Activated naive CD4-positive, alpha-beta T cell treated with anti-CD3 and anti-CD28 coated beads, Interleukin-2, amount 10 ng/mL, durations not matched to agents 7 days and 5 days (primary cell): ENCODE measurements at places on chromosomes 6 and 20.

DNA sequence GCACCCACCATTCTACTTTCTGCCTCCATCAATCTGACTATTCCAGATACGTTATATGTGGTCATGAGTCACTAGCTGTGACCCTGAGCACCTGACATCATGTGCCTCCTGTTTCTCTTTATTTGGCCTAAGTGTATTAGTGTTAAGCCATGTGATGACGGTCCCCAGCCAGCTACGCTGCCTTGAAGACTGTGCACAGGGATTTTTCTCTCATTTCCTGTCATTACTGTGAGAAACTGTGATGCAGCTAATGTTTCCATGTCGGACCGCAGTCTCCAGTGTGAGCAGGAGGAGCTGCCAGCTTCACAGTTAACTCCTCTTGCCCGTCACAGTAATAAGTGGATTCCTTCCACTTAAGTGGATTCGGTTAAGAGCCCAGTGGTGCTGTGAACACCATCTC lies 9.9 kb upstream of the SPATS1 start:
- H3K4me3 ChIP-seq, result no peak overlapping the region
- DNase-seq, result no peak
- H3K27ac ChIP-seq, result no peak overlapping the region
- no peaks in the 10 kb centered on the region for H3K36me3 ChIP-seq
- H3K27me3 ChIP-seq, result peaks cover 30% of the 10 kb centered on the region

DNA sequence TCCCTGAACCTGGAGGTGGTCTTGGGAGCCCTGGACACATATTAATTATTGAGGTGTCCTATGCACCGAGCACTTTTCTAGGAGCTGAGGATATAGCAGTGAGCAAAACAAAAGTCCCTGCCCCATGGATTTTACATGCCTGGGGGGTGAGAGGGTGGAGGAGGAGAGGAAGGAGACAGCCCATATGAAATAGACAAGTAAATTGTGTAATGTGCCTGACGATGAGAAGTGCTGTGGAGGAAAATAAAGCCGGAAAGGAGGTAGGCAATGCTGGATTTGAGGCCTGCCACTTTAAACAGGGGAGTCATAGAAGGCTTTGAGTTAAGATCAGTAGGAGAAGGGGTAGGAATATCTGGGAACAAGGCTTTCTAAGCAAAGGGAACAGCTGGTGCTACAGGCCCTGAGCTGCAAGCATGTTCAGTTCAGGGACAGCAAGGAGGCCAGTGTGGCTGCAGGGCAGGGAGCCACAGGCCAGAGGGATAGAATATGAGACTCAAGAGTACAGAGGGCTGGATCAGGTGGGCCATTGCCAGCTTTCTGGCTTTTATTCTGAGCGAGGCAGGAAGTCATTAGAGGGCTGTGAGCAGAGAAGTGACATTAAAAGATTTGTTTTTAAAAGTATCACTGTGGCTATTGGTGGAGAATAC lies 19.1 kb upstream of the MYLIP start:
- no peaks in the 10 kb centered on the region for H3K27me3 ChIP-seq
- no peaks in the 10 kb centered on the region for H3K4me1 ChIP-seq
- H3K4me3 ChIP-seq, result no peak overlapping the region
- no peaks in the 10 kb centered on the region for H3K36me3 ChIP-seq
- no peak overlapping the region for H3K27ac ChIP-seq

DNA sequence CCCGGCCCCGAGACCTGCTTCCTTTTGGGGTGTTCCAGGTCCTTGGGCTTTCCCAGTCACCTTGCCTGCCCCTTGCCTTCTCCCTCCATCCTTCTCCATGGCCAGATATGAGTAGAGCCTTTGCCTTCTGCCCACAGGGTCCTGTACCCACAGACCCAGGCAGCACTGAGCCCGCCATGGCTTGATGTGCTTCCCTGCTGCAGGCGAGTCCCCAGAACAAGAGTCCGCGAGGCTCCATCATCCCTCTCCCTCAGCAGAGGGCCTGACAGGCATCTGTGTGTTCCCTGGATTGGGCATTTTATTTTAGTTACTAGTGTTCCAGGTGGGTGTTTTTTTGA lies 21.9 kb downstream of the PYGB start:
- no peaks in the 10 kb centered on the region for H3K27me3 ChIP-seq
- no peak overlapping the region for H3K27ac ChIP-seq
- H3K4me1 ChIP-seq, result no peaks in the 10 kb centered on the region
- peaks cover 14% of the 10 kb centered on the region for H3K36me3 ChIP-seq
- H3K4me3 ChIP-seq, result no peak overlapping the region

GRCh38 chr6:22401932-22402331 lies 105.1 kb upstream of the PRL start:
- H3K36me3 ChIP-seq, result no peaks in the 10 kb centered on the region
- H3K27ac ChIP-seq, result no peak overlapping the region
- no peaks in the 10 kb centered on the region for H3K4me1 ChIP-seq

- H3K36me3 ChIP-seq, result no peaks in the 10 kb centered on the region
- no peaks in the 10 kb centered on the region for H3K27me3 ChIP-seq
- H3K4me3 ChIP-seq, result no peak overlapping the region
- DNase-seq, result no peak
- H3K4me1 ChIP-seq, result no peaks in the 10 kb centered on the region
These were observed 326.1 kb upstream of the ARID1B start for GRCh38 chr6:156451088-156451487.

DNA sequence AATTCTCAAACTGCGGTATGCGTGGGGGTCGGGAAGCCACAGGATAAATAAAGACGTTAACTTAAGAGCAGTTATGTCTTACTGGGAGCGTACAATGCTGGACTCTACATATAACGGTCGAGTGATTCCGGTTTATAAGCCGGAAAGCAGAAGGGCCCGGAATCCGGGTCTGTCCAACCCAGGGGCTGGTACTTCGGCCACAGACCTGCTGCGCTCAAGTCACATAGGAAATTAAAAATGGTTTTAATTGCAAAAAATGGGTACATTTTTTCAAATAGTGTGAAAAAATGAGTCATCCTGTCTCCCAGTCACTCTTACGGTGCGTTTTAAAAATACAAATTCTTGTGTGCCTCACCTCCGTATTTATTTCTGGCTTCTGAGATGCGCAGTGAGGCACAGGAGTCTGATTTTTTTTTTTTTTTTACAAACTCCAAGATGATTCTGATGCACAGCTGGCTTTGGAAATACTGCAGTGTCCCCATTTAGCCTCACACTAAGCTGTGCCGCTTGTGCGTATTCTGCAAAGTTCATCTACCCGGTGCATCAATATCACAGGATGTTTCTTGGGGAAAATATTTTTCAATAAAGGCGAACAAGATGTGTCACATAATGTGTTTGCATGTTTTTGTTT lies 1.0 kb downstream of the PCIF1 start:
- no peaks in the 10 kb centered on the region for H3K27me3 ChIP-seq
- peaks cover 34% of the 10 kb centered on the region for H3K36me3 ChIP-seq
- DNase-seq, result no peak

GRCh38 chr6:25670208-25670607 lies 18.2 kb downstream of the SCGN start:
- no peak overlapping the region for H3K4me3 ChIP-seq
- H3K4me1 ChIP-seq, result no peaks in the 10 kb centered on the region
- no peak overlapping the region for H3K27ac ChIP-seq

DNA sequence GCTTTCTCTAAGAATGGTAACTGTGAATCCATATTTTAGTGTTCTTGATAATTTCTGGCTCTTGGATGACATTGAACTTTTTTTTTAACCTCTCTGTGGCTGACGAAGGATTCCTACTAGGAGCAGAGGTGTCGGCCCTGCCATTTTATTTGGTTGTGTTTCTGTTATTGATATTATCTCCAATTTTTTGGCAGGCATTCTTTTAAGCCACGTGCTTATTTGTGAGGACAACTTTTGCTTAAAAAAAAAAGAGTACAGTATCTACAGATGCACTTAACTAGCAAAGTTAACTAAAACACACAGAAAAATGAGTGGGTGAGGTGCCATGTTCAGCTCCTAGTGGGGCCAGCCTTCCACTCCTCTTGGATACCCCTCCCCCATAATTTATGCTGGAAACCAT lies 1.1 kb downstream of the FANCE start:
- peaks cover 30% of the 10 kb centered on the region for H3K27me3 ChIP-seq
- peak overlapping the region; percentile 77 for H3K4me3 ChIP-seq
- DNase-seq, result no peak

GRCh38 chr6:43275801-43276576 lies 22.1 kb upstream of the SLC22A7 start:
- H3K36me3 ChIP-seq, result no peaks in the 10 kb centered on the region
- peak overlapping the region; percentile 60 for H3K4me3 ChIP-seq
- H3K27me3 ChIP-seq, result peaks cover 97% of the 10 kb centered on the region
- H3K4me1 ChIP-seq, result peaks cover 44% of the 10 kb centered on the region

DNA sequence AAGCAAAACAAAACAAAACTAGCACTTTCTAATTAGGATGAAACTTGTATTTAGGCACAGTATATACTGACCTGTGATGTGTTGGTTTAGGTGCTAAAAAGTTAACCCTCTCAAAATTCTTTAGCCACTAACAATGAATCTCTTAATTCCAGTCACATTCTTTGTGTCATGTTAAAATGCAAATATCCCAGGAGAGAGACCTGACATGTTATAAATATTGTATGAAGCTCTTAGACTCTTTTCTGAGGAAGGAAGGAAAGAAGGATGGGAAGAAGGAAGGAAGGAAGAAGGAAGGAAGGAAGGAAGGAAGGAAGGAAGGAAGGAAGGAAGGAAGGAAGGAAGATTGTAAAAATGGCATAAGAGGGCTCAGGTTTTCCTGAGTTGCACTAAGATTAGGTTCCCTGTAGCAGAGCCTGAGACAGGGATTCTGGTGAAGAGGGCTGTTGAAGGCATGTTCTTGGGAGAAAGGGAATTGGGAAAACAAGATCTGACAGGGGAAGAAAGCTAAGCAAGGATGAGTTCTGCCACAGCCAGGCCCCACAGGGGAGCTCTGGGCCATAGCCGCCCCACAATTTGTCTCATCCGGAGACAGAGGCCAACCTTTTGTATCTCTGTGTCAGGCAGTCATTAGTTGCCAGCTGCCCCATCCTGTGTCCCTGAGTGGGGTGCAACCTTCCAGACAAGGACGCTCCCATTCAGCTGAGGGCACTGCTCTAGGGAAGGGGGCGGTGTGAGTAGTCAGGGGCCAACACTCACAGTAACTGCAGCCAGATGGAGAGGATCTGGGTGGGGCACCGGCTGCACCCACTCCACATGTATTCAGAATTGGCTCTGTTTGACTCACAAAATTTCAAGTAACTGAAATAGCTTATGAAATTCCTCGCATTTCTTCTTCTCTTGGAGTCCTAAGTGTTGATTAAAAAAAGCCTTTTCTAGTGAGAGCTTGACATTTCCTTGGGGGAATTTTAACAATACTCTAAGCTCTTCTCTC lies 189.3 kb upstream of the ARG1 start:
- H3K27me3 ChIP-seq, result no peaks in the 10 kb centered on the region
- H3K4me3 ChIP-seq, result no peak overlapping the region
- H3K36me3 ChIP-seq, result peaks cover 2% of the 10 kb centered on the region

DNA sequence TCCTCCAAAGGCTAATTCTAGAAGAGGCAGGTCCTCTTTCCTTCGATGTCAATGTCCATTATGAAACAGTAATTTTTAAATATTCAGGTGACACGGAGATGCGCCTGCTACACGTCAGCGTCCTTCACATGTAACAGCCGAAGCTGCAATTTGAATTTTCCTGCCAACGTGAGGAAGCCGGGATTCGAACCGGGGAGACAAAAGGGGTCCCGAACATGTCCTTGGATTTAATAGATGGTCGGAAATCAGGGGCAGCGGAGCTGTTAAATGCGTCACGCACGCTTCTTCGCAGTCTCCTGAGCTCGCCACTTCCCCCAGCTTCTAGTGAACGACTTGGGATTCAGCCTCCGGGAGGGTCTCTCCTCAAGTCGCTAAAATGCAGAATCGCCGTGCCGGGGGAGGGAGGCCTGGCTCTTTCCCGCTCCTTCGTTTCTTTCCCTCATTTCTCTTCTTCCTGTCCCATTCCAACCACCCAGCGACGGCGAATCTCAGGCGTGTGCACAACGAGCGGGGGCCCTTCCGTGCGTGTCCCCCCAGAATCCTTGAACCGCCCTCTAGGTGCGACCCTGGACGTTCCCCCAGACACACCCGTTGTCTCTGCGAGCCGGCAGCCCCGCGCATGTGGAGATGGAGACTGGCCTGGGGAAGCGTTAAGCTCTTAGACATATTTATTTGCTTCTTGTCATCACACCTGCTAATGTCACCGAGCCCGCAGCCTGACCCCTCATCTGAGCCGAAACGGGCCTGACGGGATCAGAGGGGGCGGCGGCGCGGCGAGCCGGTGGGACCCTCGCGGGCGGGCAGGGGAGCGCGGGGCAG lies 1.3 kb upstream of the FOXC1 start:
- peaks cover 6% of the 10 kb centered on the region for H3K36me3 ChIP-seq
- no peak for DNase-seq
- peak overlapping the region; percentile 50 for H3K4me3 ChIP-seq

GRCh38 chr6:126261792-126262421 lies 78.0 kb upstream of the CENPW start:
- H3K4me3 ChIP-seq, result no peak overlapping the region
- no peak for DNase-seq
- no peak overlapping the region for H3K27ac ChIP-seq
- H3K27me3 ChIP-seq, result no peaks in the 10 kb centered on the region

- H3K36me3 ChIP-seq, result peaks cover 9% of the 10 kb centered on the region
- no peak overlapping the region for H3K27ac ChIP-seq
- H3K4me1 ChIP-seq, result peaks cover 48% of the 10 kb centered on the region
- no peak for DNase-seq
These were observed 128.2 kb upstream of the TMEM170B start for GRCh38 chr6:11409371-11409770.

GRCh38 chr6:161444464-161444863 lies 170.6 kb upstream of the AGPAT4 start:
- no peaks in the 10 kb centered on the region for H3K36me3 ChIP-seq
- H3K4me3 ChIP-seq, result no peak overlapping the region
- peaks cover 3% of the 10 kb centered on the region for H3K4me1 ChIP-seq
- DNase-seq, result no peak
- no peak overlapping the region for H3K27ac ChIP-seq
- H3K27me3 ChIP-seq, result peaks cover 14% of the 10 kb centered on the region

- no peaks in the 10 kb centered on the region for H3K27me3 ChIP-seq
- H3K36me3 ChIP-seq, result no peaks in the 10 kb centered on the region
These were observed 78.3 kb upstream of the CLDN20 start for GRCh38 chr6:155185544-155185943.

- no peaks in the 10 kb centered on the region for H3K36me3 ChIP-seq
- H3K4me1 ChIP-seq, result no peaks in the 10 kb centered on the region
- no peaks in the 10 kb centered on the region for H3K27me3 ChIP-seq
These were observed 1712.2 kb downstream of the GRIK2 start for GRCh38 chr6:103105686-103106085.

DNA sequence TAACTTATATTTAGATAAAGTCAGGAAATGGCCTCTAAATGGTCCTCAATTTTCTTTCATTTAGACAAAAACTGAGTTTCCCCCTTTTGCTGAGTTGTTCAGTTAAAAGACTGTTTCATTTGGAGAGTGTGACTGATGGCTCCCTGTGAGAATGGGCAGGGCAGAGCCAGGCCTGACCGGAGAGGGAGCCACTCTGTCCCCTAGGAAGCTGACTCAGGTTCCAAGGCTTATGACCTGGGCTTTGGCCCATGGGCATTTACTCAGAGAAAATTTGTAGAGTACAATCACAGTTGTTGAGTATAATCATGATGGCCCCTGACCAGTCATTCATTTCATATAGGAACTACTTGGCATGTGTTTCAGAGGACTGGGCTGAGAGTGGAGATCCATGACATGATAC lies 37.0 kb upstream of the AIG1 start:
- no peak overlapping the region for H3K4me3 ChIP-seq
- no peak overlapping the region for H3K27ac ChIP-seq
- no peaks in the 10 kb centered on the region for H3K27me3 ChIP-seq
- DNase-seq, result no peak
- H3K36me3 ChIP-seq, result no peaks in the 10 kb centered on the region
- no peaks in the 10 kb centered on the region for H3K4me1 ChIP-seq

- no peak for DNase-seq
- H3K27me3 ChIP-seq, result no peaks in the 10 kb centered on the region
- no peak overlapping the region for H3K4me3 ChIP-seq
- peaks cover 8% of the 10 kb centered on the region for H3K36me3 ChIP-seq
These were observed 3.8 kb downstream of the TXNDC5 start for GRCh38 chr6:7906741-7907140.
